T-helper 2 cell (primary cell): ENCODE measurements at places on chromosomes 1 and 21.

GRCh38 chr1:240310226-240310925 lies 218.7 kb downstream of the FMN2 start:
- DNase-seq, result no peak

DNA sequence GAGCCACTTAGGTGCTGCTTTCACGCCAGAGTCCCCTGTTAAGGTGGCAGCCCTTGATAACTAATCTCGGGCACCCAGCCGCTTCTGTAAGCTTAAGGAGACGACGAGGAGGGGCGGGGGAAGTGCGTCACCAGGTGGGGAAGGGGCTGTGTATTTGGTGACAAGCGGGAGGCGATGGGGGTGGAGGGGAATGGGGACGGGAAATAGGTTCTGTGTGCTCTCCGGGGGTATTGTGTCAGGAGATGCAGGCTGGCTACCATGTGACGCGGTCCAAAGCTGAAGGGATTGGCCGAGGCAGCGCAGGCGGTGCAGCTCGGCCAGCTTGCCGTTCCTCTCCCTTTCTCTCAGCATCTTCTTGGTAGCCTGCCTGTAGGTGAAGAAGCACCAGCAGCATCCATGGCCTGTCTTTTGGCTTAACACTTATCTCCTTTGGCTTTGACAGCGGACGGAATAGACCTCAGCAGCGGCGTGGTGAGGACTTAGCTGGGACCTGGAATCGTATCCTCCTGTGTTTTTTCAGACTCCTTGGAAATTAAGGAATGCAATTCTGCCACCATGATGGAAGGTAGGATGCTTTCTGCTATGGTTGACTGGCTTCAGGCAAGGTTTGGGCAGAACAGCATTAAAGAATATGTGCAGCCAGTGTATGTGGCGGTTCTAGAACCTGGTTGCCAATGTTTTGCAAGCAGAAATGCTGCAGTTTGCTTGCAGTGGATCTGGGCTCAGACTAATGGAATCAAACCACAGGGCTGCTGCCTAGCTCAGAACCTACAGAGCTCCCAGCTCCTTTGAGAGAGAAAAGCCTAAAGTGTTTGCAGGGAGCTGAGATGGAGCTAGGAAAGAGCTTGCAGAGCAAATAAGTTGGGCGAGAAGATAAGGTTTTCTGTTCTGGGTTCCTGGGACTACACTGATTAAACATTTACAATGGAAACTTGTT lies at the start of gene SGIP1:
Gene SGIP1, plus strand, starts transcription at position 350 of the 937 bp plus-strand sequence. Its CDS starts 206 bp downstream, at position 556.
- DNase-seq, result no peak

DNA sequence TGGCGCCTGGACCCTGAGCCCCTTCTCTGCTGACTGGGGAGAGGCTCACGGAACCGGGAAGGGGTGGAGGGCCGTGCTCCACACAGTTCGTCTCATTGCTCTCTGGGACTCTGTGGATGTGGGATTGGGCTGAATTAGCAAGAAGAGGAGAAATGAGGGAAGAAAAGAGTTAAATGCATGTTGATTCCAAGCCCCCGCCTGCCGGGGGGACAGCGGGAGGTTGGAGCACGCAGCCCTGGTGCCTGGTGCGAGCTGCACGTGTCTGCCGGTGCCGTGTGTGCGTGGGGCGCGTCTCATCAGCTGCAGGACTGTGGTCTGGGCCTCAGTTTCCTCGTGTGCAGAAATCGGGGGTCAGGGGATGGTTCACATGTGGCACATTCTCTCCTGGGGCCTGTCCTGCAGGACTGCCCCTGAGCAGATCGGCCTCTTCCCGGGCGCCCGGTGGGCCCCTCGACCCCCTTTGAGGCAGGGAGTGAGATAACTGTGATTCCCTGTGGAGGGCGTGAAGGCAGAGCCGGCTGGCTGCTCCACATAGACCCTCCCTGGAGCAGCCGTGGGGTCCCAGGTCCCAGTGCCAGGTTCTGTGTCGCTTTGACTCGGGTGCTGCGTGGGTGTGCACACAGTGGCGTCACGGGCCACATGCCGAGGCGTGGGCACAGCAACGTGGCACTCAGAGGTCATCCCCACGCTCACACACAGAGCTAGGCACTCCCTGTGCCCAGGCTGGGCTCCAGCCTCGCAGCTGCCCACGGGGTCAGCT lies 11.4 kb downstream of the SAMD11 start:
- no peak for DNase-seq

DNA sequence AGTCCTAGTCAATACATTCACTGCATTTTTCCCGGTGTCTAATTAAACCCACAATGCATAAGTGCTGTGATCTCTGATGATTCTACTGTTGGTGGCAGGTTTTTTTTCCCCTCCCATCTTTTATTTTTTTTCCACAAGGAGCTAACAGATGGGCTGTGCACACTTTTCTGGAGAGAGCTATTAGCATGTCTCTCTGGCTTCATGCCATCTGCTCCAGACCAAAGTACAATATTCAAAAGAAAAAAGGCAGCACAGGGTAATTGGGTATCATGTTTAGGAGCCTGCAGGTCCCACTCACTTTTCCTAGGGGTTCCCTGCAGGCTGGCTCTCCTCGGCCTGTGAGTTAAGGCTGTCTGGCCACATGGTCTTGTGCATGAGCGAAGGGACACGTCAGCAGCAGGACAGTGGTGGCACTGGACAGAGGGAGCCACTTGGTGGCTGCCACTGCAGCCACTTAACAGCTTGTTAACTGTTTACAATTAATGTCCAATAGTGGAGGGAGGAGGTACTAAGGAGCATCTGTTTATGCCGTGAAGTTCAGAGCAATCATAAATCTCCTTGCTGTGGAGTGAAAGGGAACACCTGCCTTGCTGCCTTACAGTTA lies 53.5 kb upstream of the C8B start:
- DNase-seq, result no peak

- no peak for DNase-seq
Observed at GRCh38 chr1:68358439-68358838, 91.3 kb downstream of the RPE65 start.

GRCh38 chr1:184075055-184076029 lies 23.8 kb downstream of the TSEN15 start:
- peak; percentile 60 for DNase-seq

DNA sequence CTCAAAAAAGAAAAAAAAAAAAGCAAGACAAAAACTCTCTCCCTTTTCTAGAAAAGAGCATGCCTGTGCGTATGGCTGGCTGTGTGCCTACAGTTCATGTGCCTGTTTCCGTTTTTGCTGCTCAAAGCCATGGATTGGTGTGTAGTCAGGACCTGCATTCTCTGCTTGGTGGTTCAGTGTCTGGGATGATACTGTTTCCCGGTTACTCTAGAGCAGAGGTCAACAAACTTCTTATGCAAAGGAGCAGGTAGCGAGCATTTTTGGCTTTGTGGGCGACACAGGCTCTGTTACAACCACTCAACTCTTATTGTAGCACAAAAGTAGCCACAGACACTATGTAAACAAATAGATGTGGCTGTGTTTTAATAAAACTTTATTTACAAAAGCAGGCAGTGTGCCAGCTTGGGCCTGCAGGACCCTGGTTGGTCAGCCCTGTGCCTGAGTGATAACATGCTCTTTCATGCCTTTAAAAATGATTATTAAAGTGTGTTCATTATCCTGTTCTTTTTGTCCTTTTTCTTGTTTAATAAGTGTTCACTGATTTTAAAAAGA lies 524.2 kb downstream of the KIF26B start:
- no peak for DNase-seq

- DNase-seq, result no peak
Observed at GRCh38 chr1:172540635-172541034, 7.7 kb downstream of the SUCO start.

DNA sequence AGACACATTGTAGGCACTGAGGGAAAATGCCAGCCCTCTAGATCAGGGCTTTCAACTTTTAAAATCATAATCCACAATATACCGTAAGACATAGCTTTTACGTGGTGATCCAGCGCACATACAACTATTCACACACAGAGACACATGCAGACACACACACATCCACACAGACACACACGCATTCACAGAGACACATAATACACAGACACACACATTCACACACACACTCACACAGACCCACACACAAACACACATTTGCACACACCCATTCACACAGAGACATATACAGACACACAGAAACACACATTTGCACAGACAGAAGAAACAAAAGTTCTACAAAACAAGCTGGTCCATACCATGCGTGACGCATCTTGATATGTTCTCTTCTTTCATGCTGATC lies 244.5 kb downstream of the RHOU start:
- DNase-seq, result no peak

DNA sequence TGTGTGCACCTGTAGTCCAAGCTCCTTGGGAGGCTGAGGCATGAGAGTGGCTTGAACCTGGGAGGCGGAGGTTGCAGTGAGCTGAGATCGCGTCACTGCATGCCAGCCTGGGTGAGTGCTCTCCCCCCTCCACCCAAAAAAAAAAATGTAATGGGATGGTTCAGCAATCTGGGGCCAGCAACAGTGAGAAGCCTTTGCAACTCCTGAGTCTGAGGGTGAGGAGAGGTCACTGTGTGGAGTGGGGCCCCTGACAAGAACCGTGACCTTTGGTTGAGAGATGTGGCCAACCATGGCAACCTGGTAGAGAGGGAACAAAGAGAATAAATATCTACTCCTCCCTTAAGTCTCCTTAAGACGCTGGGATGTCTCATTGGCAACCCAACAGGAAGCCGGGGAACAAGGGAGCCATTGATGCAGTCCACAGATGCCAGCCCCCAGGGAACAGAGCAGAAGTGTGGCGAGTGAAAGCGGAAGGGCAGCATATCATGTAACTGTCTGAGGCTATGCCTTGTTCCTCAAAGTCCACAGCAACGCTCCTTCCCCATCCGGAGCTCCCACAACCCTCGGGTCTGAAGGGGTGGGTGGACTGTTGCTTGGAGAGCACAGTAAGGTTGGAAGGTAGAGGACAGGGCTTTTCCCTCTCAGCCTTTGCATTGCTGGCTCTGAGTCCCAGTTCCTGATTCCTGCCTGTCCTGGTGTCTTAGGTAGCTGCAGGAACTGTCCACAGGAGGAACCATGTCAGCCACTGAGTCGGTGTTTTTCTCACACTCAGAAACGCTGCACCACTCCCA lies 8.3 kb downstream of the TRNP1 start:
- no peak for DNase-seq

GRCh38 chr1:110544753-110545152 lies 25.8 kb upstream of the KCNA10 start:
- no peak for DNase-seq

DNA sequence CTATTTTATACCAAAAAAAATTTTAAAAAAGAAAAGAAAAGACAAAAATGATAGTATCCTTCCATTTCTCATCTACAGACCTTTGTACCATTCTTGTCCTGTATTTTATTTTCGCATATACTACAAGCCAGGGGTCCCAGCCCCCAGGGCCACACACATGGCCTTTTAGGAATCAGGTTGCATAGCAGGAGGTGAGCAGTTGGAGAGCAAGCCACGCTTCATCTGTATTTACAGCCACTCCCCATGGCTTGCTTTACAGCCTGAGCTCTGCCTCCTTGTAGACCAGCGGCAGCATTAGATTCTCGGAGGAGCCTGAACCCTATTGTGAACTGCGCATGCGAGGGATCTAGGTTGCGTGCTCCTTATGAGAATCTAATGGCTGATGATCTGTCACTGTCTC lies 39.8 kb downstream of the RASSF5 start:
- no peak for DNase-seq

GRCh38 chr21:37348664-37349063 lies 17.9 kb upstream of the DYRK1A start:
- no peak for DNase-seq
